ENCODE measurements at places on chromosomes 16 and 17. TPM values are rescaled to one million over a fixed set of nuclear protein-coding genes. Genes with fewer than 3 reads are reported as not detected.

Gene CASKIN2
- total RNA-seq = 12.7 TPM

Gene TNS4
- 254 TPM for total RNA-seq

Gene CCDC92B
- total RNA-seq = 0.15 TPM

Gene BCO1
- 1.1 TPM for total RNA-seq

Gene ZNF232
- total RNA-seq = 3.6 TPM

Gene PKMYT1
- 84.3 TPM for total RNA-seq

Gene GAA
- 55.8 TPM for total RNA-seq

Gene SENP3
- total RNA-seq = 96.8 TPM

Gene AIPL1
- not detected for total RNA-seq

Gene KRTAP9-7
- not detected for total RNA-seq

Gene HOXB4
- 0.06 TPM for total RNA-seq

Gene SLC6A4
- total RNA-seq = not detected

Gene TLCD2
- 1.4 TPM for total RNA-seq

Gene KRT12
- not detected for total RNA-seq

Gene NKD1
- 0.15 TPM for total RNA-seq

Gene HAGHL
- total RNA-seq = 18.5 TPM

Gene KLHL10
- 0.18 TPM for total RNA-seq

Gene MMP2
- total RNA-seq = 11.5 TPM

Gene MYCBPAP
- total RNA-seq = 0.32 TPM

Gene MPG
- 70.1 TPM for total RNA-seq

Gene CNTNAP1
- 5.3 TPM for total RNA-seq

Gene ZNF771
- 5.3 TPM for total RNA-seq

Gene KRT36
- not detected for total RNA-seq

Gene HOXB1
- total RNA-seq = not detected

Gene YBX2
- 0.56 TPM for total RNA-seq

Gene MEIOC
- total RNA-seq = 2.3 TPM

Gene STH
- total RNA-seq = not detected

Gene CCL3
- total RNA-seq = not detected

Gene CYB561
- total RNA-seq = 32.2 TPM

Gene CX3CL1
- 0.12 TPM for total RNA-seq

Gene CCL11
- total RNA-seq = not detected

Gene PSMD3
- 172 TPM for total RNA-seq

Gene ARHGDIG
- total RNA-seq = 2.7 TPM

Gene EVPLL
- total RNA-seq = not detected

Gene GSE1
- total RNA-seq = 18.4 TPM

Gene ABCA6
- not detected for total RNA-seq

Gene C16orf74
- 13.1 TPM for total RNA-seq

Gene MT1A
- 34.1 TPM for total RNA-seq

Gene CCT6B
- total RNA-seq = 1.4 TPM

Gene CLEC10A
- not detected for total RNA-seq

Gene PYY
- not detected for total RNA-seq

Gene CXCL16
- total RNA-seq = 16.2 TPM

Gene PTX4
- not detected for total RNA-seq
